Parietal lobe (tissue), 2 donors: ENCODE measurements at places on chromosomes 6 and 20. TPM values are rescaled to one million over a fixed set of nuclear protein-coding genes. Genes with fewer than 3 reads are reported as not detected.

The SOBP gene
- 109 TPM for total RNA-seq

The SLC17A3 gene
- total RNA-seq: not detected

The RIMS1 gene
- 242 TPM for total RNA-seq

The PACSIN1 gene
- total RNA-seq: 4.1 TPM

The FOXC1 gene
- 2.2 TPM for total RNA-seq

The CDH4 gene
- 44.4 TPM for total RNA-seq

The SYNE1 gene
- 488 TPM for total RNA-seq

The NOL7 gene
- 44.8 TPM for total RNA-seq

The ROS1 gene
- total RNA-seq: not detected
